ENCODE measurements at places on chromosomes 3 and 15.
A peak's percentile ranks its signal among the peaks of the same experiment; 100 is the strongest.

GRCh38 chr3:69290006-69290405 is 95.9 kb downstream of the FRMD4B start:
- DNase-seq = no peak

- DNase-seq = no peak
Observed at GRCh38 chr3:71191031-71191482, 392.5 kb downstream of the FOXP1 start.

DNA sequence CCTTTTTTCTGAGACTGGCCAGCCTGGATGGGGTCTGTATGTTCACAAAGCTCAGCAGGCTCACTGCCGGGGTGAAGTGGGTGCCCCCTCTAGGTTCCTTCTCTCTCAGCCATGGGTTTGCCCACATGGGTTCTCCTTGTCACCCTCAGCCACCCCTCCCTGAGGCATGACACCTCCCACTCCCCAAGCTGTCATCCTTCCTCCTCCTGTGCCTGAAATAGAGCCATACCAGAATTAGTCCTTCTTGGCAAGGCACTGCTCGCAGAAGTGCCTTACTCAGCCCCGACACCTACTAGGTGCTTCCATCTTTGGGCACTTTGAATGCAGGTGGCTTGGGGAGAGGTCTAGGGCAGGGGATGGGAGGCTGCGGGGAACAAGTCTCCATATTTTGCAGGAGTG is 62.9 kb upstream of the SEC13 start:
- no peak for DNase-seq

GRCh38 chr3:169759256-169759655 is 5.6 kb downstream of the TERC start:
- DNase-seq = peak; percentile 79

- no peak for DNase-seq
Observed at GRCh38 chr15:86394866-86395265, 315.2 kb downstream of the AGBL1 start.

DNA sequence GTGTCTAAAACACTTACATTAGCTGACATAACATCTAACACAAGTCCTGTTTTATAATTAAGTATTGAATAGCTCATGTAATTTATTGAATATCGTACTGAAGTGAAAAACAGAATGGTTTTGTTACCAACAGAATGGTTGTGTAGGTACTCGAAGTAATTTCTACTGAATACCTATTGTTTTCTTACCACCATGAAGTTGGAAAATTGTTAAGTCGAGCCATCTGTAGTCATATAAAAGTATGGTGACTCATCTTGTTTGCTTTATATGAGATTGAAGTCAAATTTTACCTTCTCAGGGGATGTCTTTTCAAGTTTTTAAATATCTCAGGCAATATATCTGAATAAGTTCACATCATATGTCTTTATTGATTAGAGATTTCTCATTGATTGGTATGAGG is 37.6 kb downstream of the PIAS1 start:
- no peak for DNase-seq

GRCh38 chr3:130345487-130346079 is at the start of gene COL6A5:
COL6A5 (plus strand) TSS chr3:130345672; CDS start chr3:130373639, 27,967 bp downstream.
- DNase-seq = peak; percentile 79

DNA sequence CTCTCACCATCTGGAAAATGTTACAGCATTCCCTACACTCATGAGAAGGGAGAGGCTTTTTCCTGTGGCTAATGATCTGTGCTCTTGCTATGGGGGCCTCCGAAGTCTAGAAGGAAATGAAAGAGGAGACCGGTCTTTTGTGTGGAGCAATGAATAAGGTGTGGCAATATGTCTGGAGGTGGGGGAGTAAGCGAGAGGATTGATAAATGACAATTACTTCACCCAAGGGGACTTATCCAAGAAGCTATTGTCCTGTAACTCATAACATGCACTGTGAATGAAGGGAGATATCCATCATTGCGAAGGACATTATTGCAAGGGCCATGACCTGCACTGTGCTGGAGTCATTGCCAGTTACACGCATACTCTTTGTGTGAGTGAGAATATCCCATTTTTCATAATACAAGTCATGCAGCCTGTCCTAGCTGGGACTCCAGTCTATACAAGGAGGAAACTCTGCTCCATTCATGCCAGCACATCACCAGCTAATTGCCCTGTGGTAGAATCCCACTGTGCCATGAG is 37.7 kb upstream of the SYNPR start:
- DNase-seq = no peak

DNA sequence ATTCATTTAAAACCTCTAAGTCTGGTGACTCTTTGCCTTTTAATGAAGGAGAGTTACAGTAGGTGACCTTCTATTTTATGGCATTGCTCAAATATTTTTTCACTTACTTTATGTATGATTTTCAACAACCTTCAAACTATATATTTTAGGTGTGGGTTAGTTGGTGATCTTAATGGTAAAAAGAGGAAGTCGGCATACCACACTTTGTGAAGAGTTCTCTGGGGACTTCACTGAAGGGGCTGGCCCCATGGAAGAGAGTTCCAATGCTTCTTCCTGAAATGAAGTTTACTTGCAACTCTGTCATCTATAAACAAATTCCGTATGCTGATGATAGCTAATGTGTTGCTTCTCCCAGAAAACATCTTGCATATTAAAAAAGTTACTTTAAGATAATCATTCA is 647.0 kb upstream of the SGO1 start:
- no peak for DNase-seq

GRCh38 chr3:81778678-81779182 is 17.3 kb upstream of the GBE1 start:
- no peak for DNase-seq

DNA sequence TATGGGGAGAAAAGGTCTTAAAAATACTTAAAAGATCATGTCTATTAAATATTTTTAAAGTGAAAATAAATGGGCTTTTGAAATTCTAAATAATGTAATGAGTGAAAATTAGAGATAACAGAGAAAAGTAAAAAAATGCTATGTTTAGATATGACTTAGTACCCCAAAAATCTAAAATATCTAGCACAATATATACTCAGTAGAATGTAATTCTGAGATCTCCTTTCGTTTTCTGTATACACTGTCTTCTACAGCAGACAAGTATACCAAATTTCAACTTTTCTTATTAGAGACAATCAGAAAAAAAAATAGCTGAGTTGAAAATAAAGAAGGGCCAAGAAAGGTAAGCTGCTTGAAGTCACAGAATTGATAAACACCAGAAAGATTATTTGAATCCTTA is 140.8 kb downstream of the ADAM10 start:
- DNase-seq = no peak

DNA sequence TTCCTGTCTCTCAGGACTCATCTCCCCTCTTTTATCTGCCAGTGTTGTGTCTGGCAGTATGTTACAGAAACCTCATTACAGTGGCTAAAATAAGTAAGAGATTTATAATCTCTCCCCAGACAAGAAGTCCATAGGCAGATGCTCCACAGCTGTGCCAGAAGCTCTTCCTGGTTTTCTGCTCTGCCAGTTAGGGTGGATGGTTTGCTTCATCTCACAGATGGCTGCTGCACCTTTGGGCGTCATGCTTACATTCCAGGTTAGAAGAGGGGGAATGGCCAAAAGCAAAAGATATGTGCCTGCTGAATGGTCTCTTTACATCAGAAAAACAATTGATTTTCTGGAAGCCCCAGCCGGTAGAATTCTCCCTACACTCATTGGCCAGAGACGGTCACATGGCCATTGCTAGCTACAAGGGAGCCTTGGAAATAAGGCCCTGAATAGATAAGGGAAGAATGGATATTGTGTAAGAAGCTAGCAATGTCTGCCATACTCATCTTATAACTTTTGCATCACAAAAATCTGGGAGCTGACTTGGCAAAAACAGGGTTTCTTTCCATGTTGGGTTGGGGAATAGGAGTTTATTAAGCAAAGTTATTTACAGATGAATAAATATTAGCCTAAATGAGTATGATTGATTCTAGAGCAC is 91.1 kb downstream of the PDCD6IP start:
- no peak for DNase-seq

DNA sequence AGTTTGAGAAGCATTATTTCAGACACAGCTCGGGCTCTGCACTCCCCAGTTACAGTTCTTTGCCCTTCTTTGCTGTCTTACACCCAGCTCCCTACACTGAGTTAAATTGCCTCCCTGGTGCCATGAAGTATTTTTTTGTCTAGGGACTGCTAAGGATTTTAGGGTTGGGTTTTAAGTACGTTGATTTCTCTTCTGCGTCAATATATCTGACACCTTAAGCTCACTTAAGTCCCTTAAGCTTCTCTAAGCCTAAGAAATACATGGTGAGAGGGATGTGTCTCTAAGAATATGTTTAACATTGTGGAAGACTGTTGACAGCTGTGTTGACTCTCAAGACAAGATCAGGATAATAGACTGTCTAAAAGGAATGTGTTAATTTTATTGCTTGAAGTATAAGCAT is 400.5 kb downstream of the PTPRG start:
- no peak for DNase-seq

DNA sequence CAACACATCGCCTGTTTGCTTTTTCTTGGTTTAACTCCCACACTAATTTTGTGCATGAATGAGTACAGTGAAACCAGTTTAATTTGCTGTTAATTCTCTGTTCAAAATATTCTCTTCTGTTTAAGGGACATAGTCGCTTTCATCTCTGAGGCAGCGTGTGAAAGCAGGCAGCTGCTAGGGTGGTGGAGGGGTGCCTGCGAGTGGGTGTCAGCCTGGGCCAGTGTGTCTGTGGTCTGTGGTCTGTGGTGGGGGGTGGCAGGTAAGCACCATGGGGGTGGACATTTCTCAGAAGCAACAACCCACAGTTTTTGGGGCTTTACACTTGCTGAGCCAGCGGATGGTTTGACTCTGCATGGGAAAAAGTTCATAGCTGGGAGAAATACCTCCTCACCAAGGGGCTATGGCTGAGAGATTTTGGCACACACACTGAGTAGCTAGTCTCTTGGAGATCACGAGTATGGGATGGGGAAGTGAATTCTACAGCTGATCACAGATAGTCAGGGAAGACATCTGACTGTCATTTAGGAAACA is 109.2 kb downstream of the EPHB1 start:
- DNase-seq = peak; percentile 18

DNA sequence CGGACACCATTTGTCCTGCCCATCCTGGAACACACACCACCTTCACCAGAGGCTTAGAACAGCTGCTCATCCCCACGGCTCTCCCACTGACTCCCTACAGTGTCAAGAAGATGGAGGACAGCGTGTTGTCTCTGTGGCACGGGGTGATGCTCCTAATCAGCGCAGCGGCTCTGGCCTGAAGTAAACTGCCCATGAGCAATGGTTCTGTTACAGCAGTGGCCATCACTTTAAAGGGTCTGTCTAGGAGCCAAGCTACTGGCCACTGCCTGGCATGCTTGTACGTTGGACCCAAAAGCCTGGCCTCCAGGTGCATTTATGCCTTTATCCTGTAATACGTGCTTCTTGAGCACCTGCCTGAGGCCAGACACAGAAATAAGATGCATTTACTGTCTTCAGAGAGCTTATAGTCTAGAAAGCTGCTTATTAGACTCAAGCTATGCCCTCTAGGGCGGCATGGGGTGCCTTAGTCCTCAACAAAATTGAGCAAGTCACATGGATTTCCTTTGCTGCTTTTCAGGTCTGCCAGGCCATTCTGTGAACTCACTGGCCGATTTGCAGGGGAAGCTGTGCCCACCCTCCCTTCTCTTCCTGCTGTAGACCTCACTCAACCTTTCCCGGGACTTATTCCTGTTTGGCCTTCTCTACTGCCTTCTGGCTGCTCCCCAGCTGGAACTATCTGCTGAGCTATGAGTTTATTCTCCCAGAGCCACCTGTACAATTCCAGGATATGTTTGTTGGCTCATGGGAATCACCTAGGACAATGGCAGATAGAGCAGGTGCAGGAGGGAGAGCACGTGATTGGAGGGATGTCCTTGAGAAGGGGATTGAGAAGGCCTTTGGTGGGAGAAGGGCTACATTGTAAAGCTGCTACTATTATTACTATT is 51.9 kb downstream of the STARD5 start:
- no peak for DNase-seq

DNA sequence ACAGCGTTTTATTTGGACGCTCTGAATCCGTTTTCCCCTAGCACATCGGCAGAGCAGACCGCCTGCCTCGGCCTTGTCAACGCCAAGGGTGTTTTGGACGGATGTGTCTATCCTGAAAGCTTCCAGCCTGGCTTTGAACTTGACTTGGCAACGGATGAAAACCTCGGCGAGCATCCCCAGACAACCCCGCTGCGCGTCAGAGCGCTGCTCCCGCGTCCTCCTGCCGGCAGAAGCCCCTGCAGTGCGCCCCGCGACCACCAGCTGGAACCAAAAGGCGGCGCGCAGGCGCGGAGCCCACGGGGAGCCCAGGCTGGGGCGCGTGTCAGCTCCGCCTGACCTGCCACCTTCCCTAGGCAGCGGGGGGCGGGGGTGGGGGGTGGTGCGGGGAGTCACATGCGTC is 26.2 kb upstream of the ARL8B start:
- DNase-seq = peak; percentile 57

- no peak for DNase-seq
Observed at GRCh38 chr3:46676601-46677410, 16.7 kb downstream of the ALS2CL start.

DNA sequence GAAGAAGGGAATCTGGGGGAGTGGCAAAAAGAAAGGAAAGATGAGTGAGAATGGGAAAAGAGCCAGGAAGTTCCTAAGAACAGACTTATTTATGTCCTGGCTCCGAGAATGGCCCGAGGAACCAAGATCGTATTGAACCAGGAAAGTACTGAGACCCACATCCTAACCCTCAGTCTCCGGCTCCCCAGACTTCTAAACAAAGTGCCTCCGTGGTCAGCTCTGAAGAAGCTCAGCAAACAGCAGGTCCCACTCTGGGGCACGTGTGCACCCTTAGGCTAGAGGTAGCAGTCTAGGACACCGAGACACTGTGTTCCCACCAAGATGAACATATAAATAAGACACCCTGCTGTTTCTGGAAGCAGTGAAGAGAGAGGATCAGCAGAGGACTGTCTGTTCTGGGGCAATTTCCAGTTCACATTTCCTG is 307.4 kb downstream of the NTRK3 start:
- DNase-seq = no peak

Data from hematopoietic multipotent progenitor cell treated with erythropoietin and hydrocortisone succinate and interleukin-3 and kit ligand, for 4 days (in vitro differentiated cells).